ENCODE measurements at places on chromosomes 11 and 22. TPM values are rescaled to one million over a fixed set of nuclear protein-coding genes. Genes with fewer than 3 reads are reported as not detected.

DNA sequence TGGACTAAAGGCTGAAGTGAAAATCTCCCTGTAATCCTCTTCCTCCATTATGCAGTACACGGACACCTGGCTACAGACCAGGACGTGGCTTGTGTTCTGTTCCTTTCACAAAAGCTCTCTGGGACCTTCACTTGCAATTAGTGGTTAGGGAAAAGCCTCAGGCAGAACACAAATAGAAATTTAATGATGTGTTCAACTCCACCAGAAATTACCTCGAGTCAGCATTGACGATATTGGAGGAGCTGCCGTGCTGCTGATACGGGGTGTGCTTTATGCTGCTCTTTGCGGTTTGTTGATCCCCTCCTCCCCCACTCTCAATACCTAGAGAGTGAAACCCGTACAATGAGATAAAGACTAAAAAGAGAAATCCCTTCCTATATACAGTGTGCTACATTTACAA, 48.9 kb downstream of the POLD3 start:
- no peak for DNase-seq

- no peak for DNase-seq
Measured at GRCh38 chr22:45863981-45864751, 112.8 kb downstream of the WNT7B start.

DNA sequence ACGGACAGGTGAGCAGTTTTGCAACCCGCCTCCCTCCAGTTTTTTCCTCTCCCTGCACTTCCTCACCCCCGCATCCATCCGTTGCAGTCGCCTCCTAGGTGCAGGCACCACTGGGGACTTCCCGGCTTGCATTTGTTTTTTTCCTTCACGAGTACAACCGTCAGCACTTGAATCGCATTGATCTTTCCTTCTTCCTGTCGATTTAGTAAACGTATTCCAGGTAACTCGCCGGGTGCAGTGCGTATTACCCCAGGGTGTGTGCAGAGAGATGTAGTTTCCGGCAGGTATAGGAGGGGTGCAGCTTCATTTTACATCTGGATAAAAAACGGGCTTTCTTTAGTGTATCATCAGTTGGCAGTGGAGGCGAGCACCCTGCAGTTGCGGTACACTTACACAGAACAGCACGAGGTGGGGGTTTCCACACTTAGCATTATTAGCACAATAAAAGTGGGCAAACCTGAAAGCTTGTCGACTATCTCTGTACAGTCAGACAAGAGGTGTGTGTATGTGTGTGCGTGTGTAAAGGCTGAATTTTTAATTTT, at the start of gene SORL1-AS1:
SORL1-AS1 (minus strand) TSS at position 359 of the 542 bp plus-strand sequence.
- no peak for DNase-seq

DNA sequence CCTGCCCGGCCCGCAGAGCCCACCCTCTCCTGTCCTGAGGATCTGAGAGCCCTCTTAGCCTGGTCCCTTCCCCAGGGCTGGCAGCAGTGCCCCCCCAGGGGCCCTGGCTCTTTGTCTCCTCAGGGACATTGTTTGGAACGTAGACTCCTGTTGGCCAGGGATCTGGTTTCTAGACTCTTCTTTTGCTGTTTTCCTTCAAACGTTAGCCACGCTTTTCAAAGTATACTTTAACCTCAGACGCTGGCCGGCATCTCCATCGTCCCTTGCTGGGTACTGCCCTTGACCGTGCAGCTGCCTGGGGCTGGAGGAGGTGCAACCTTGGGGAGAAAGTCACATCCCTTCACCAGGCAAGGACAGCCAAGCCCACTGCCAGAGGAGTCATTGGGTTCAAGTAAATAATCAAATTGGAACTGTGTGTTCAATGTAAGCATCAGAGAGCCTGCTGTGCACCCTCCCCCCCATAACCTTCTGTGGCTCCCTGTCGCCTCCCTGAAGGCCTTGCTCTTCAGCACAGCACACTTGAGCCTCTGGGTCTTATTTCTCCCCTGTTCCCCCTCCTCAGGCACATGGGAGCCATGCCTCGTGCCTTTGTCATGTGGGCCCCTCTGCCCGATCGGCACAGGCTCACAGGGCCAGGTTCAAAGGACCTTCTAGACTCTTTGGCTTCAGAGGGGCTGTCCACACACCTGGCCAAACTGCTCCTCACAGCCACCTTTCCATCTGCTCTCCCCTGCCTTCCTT, 21.8 kb upstream of the WNT7B start:
- DNase-seq: no peak

GRCh38 chr11:1356007-1356435, 33.7 kb upstream of the BRSK2 start:
- no peak for DNase-seq

DNA sequence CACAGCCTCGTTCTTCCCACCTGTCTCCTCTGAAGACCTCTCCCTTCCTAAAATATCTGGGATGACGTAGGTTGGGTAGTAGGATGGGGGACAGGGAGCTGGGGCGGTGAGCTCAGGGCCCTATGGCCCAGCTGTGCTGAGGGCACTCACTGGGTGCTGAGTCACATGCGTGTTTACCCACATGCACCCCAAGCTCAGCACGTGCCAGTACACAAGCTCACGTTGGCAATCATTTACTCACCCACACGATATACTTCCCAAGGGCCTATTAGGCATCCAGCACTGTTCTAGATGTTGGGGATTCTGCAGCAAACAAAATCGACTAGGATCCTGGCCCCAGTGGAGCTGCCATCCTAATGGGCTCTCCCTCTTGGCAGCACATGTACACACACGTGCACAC, 28.7 kb downstream of the ARAP1 start:
- no peak for DNase-seq

GRCh38 chr22:43399338-43399979, 12.4 kb upstream of the MPPED1 start:
- no peak for DNase-seq

DNA sequence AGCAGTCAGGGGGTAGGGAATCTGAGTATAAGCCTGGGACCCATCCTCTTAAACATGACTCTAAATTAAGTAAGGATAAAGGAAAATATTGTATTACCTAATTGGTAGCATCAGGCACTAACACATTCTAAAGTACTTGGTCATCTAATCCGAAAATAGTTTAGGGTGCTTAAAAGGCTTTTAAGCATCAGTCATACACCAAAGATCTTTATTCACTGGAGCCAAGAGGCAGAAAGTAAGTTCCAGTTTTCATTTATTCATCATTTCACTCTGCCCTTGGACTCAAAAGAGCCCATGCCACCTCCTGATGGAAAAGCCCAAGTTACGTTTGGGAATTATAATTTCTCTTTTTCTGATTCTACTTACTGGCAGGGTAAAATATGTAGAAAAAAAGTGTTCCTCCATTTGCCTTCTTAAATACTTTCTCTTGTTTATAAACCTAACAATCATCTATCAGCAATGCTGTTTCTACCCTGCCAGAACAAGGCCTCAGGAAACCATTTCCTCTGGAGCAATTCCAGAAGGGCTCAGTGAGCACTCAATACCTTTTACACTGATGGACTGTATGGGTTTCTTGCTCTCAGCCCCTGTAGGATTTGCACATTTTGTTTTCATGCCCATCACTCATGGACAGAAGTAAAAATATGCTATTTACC, 120.1 kb upstream of the SLC5A12 start:
- no peak for DNase-seq

GRCh38 chr11:69682221-69682620, 7.1 kb upstream of the LTO1 start:
- no peak for DNase-seq

DNA sequence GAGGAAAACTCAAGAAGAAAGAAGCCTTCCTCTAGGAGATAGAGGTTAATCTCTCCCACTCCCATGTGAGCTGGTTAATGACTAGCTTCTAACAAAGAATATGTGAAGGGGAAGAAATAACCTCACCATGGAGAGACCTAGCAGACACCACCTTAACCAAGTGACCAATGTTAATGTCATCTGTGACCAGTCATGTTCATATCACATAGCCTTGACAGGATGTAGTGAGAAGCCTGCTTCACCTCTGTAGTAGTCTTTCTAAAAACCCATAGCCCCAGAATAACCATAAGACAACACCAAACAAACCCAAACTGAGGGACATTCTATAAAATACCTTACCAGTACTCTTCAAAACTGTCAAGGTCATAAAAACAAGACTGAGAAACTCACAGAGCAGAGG, 21.5 kb upstream of the POU2AF1 start:
- no peak for DNase-seq

DNA sequence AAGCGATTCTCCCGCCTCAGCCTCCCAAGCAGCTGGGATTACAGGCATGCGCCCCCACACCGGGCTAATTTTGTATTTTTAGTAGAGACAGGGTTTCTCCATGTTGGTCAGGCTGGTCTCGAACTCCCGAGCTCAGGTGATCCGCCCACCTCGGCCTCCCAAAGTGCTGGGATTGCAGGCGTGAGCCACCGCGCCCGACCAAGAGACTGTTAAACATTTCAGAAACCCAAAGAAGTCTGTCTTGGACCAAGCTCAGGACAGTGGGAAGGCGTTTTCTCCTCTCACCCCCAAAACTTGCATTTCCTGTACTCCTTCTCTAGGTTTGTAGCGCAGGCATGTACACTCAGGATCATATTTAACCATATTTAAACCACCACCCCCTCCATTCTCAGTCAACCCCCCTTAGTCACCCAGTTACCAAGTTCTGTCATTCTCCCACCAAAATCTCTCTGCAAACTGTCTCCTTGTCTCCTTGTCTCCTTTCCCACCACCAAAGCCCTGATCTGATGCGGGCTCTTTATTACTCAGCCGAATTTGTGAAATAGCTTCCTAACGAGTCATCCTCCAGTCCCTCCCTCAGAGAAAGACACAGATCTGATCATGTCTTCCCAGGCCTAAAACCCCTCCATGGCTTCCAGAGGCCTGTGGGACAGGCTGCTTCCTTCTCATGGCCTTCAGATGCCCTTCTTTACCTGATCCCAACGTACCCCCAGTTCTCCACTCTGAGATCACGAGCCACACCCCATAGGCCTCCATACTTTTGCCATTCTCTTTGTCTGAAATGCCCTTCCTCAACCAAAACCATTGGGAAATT, 29.0 kb upstream of the CREB3L1 start:
- DNase-seq: no peak

- DNase-seq: no peak
Measured at GRCh38 chr11:16184588-16184987, 171.8 kb downstream of the SOX6 start.

GRCh38 chr11:17272801-17273200, 3.7 kb upstream of the NUCB2 start:
- DNase-seq: no peak

- DNase-seq: no peak
Measured at GRCh38 chr11:112310419-112310818, 49.8 kb upstream of the PLET1 start.

GRCh38 chr11:64318766-64319761, 1.1 kb downstream of the PRDX5 start:
- DNase-seq: no peak

DNA sequence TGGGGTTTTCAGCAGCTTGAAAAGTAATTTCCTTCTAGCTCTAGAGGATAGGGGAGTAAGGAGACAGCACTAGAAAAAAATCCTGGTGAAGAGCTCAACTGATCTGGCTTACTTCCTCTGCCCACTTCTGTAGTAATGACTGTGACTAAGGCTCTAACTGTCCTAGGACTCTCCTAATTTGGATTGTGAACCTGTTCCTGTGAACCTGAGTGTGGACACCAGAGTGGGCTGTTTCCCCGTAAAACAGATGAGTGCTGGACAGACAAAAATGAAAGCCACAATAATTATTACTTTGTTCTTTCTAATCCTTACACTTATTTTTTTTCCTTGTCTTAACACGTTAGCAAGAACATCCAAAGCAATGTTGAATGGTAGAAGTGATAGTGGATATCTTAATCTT, 154.1 kb downstream of the AASDHPPT start:
- no peak for DNase-seq

- DNase-seq: no peak
Measured at GRCh38 chr22:22796724-22797123, 90.9 kb upstream of the IGLL5 start.

DNA sequence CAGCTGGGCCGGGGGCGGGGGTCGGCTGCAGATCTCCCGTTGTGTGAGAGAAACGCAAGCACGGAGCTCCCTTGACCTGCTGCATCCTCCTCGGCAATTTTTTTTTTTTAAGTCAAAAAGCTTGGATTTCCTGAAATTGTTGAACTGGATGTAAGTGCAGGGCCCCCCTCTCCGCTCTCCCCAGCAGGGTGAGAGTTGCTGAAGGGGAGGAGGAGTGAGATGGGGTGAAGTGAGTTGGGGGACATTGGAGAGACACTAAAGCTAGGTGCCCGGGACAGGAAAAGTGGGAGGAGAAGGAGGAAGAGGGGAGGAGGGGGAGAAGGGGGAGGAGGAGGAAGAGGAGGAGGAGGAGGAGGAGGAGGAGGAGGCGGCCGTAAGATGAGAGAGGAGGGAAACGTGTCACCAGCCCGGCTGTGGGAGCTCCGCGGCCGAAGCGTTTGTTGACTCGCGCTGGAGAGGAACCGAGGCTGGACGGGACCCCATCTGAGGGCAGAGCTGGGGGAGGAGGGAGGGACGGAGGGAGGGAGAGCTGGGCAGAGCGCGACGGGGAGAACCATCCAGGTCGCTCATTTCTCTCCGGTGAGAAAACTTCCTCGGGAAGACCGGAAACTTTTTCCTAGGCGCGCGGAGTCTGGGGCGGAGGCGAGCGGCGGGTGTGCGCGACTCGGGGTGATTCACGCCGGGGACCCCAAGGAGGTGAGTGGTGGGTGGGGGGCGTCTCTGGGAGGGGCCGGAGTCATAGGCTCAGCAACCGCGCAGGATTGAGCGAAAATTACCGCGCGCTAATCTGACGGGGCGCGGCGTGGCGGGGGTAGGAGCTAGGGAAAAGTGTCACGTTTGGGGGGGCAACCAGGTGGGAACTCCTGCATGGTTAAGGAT, 80.2 kb downstream of the PRR5L start:
- no peak for DNase-seq

DNA sequence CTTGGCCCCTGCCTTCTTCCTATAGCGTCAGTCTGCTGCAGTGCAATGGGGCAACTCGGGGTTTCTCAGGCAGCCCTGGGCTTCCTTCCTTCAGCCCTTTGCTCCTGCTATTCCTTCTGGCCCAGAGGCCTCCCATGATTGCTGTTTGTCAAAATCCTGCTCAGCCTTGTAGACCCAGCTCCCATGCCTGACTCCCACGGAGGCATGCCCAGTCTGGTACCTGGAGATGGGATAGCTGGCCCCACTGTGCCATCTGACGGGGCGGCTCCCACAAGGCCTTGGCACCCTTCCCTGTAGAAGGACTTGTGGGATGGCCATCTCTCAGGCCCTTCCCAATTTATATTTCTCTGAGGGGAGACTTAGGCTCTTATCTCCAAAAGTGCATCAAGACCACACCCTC, 590 bp upstream of the CD6 start:
- no peak for DNase-seq

The CASP12 gene
- polyA plus RNA-seq: 0.78 TPM

The OR8G1 gene
- not detected for polyA plus RNA-seq

The MS4A15 gene
- not detected for polyA plus RNA-seq

The TRIM68 gene
- polyA plus RNA-seq: 20.2 TPM

The TMEM132A gene
- polyA plus RNA-seq: 46.9 TPM

The CD6 gene
- 0.82 TPM for polyA plus RNA-seq

The SHISAL1 gene
- 2.3 TPM for polyA plus RNA-seq

The PIM3 gene
- 14.5 TPM for polyA plus RNA-seq
